Activated CD8-positive, alpha-beta memory T cell treated with anti-CD3 and anti-CD28 coated beads for 1 hour (primary cell): ENCODE measurements at places on chromosomes 4 and X.

GRCh38 chrX:153880440-153880815 lies 5.5 kb downstream of the L1CAM start:
- DNase-seq: no peak

DNA sequence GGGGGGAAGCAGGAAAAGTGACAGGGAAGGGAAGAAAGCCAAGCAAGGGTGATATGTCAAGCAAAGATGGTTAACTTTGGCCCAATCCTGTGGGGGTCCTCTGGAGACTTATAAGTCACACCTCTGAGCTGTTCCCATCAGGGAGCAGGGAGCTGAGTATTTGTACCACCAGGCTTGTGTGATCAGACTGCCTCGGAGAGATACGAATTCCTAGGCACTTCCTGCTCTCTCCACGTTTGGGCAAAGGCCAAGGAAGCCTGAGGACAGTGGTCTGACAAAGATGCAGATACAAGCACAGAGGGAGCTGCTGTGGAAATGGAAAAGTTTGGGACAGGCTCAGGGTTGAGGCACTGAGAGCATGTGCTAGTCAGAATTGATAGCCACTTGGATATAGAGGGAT lies 10.4 kb upstream of the PPP3CA start:
- DNase-seq: no peak

- no peak for DNase-seq
Observed at GRCh38 chrX:9983846-9984245, 16.7 kb downstream of the CLDN34 start.

DNA sequence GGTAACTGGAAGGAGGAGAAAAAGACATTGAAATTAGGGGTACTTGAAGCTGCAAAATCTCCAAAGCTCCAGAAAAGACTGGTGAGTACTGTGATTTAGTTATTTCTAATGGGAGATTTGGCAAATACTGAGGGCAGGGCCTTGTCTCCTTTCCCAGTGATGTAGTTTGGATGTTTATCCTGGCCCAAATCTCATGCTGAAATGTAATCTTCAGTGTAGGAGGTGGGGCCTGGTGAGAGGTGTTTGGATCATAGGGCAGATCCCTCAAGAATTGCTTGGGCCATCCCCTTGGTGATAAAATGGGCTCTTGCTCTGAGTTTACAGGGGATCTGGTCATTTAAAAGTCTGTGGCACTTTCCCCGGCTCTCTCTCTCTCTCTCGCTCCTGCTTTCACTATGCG lies 33.1 kb upstream of the GK start:
- DNase-seq: no peak
